NCI-H1092 (cell line): ENCODE measurements at places on chromosomes 4 and X.

- no peak for DNase-seq
Measured at GRCh38 chrX:139734996-139735395, 27.0 kb upstream of the MCF2 start.

GRCh38 chrX:115112411-115112810 lies 76.8 kb upstream of the RBMXL3 start:
- DNase-seq, result no peak

DNA sequence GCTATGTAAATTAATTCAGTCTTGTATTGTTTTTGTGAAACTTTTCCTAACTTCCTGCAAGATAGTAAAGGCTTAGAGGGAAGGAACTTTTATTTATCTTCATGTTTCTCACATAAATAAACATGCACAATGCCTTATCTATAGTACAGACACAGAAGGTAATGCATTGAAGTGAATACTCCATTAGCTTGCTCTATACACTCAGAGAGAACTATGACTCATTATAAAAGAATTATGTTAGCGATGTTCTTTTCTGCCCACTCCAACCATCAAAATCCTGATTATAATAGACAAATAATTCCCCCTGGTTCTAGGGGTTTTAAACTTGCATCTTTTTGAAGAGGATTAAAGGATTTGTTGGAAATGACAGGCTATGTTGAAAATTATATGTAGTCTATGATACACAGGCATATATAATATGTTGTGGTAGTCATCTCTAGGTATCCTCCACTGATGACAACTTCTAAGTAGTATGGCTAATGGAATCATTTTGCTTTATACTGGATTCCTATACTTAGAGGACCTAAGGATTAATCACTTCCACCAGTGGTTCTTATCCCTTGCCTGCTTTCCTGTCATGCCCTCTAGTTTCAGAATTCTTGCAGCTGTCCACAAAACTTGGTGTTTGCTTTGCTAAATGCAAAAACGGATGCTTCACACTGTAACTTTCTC lies 115.7 kb downstream of the NDST4 start:
- DNase-seq, result no peak

DNA sequence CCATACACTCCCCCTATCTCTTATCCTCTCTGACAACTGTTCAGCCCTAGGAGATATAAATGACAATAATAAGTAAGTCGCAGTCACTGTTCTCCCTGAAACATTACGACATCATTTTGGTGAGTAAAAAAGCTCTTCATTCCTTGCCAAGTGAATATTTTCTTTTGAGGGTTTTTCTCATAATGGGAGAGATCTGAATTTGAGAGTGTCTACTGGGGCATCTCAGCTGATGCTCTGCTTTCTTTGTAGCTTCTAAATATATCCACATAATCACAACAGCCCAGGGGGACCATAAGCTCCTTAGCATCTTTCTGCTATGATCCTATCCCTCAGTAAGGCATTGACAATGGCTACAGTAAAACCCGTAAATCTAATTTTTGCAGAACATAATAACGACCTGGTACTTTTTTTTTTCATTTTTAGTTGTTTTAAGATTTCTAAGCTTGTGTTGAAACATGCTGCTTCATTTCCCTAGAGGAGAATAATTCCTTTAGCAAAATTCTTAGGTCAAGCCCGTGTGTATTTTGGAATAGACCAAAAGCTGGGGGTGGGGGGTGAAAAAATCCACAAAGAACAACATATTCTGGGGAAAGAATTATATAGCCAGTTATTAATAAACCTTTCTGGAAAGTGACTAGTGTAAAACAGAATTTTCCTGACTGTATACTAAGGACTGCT lies 78.1 kb upstream of the GPM6B start:
- DNase-seq, result no peak

- DNase-seq, result no peak
Measured at GRCh38 chrX:70386235-70386634, 36.9 kb upstream of the GDPD2 start.

- no peak for DNase-seq
Measured at GRCh38 chrX:618761-619450, 11.7 kb upstream of the SHOX start.

DNA sequence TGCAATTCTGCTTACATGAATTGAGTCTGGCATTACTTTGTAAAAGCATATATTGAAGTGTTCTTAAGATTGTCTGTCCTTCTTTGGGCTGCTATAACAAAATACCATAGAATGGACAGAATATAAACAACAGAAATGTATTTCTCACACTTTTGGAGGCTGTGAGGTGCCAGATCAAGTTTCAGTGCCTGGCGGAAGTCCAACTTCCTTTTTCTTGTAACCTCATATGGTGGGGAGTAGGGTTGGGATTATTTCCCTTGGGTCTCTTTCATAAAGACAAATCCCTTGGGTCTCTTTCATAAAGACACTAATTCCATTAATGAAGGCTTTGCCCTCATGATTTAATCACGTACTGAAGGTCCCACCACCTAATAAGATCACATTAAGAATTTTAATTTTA lies 199.3 kb upstream of the GRID2 start:
- no peak for DNase-seq

DNA sequence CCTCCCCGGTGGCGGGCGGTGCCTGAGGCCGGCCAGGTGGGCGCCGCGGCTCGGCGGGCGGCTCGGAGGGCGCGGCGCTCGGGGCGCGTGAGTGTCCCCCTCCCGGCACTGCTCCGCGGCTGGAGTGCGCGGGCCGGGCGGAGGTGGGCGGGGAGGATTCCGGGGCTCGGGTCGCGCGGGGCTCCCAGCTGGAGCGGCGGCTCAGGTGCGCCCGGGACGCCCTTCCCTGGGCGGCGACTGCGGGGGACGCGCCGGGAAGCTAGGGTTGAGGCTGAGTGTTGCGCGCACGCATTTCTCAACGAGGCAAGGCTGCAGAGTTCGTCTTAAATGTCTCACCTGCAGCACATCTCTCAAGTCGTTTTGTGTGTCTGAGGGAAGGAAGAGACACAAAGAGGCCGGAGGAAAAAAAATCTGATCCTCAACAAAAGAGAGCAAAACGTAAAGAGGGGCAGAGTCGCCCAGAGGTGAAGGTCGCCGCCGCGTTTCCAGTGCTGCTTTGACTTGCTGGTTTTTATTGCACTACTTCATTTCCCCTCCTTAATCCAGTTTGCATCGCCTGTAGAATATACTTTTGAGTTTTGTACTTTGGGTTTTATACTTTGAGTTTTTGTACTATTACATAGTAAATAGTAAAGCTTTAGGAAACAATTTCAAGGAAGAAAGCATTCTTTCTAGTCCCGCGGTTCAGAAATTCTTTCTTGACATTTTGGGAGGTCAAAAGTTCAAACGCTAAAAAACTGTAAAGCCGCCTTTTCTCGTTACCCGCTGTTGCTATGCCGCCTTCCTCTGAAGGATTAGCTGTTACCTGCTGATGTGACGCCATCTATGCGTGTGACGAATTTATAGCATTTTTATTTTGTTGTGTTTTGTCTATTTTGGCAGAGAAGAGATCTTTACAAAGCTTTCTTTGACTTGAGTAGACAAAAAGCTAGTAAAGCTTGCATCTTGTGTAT lies 106.5 kb upstream of the STOX2 start:
- no peak for DNase-seq

- no peak for DNase-seq
Measured at GRCh38 chr4:26877961-26878360, 17.3 kb downstream of the STIM2 start.

GRCh38 chr4:161762796-161763195 lies 401.0 kb downstream of the FSTL5 start:
- no peak for DNase-seq

GRCh38 chrX:80810365-80810978 lies 795 bp upstream of the BRWD3 start:
- DNase-seq, result no peak

GRCh38 chrX:55008571-55009358 lies 8.6 kb downstream of the APEX2 start:
- no peak for DNase-seq

- DNase-seq, result no peak
Measured at GRCh38 chr4:138521809-138522208, 279.7 kb upstream of the SLC7A11 start.

GRCh38 chr4:48017108-48017571 lies 568 bp downstream of the NIPAL1 start:
- DNase-seq, result no peak

DNA sequence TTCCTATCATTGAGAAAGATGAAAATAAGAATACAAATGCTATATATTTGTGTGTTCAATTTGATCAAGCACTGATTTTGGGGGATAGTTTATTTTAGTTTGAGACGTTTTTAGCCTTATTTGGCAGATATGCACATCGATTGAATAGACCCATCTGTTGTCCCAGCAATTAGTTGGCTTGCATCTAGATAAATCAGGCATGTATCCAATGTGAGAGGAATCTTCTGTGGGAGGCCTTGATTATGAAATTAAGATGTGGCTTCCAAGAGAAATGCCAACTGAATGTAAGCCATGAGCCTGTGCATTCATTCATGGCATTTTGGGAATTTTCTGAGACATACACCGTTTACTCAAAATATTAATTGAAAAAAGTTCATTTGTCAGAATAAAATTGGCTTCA lies 623.1 kb downstream of the TECRL start:
- no peak for DNase-seq

- no peak for DNase-seq
Measured at GRCh38 chr4:7121866-7122653, 54.2 kb upstream of the GRPEL1 start.

- no peak for DNase-seq
Measured at GRCh38 chrX:84186603-84187532, 1.1 kb downstream of the RPS6KA6 start.

GRCh38 chrX:142616636-142617035 lies 409.1 kb upstream of the SPANXN4 start:
- DNase-seq, result no peak

DNA sequence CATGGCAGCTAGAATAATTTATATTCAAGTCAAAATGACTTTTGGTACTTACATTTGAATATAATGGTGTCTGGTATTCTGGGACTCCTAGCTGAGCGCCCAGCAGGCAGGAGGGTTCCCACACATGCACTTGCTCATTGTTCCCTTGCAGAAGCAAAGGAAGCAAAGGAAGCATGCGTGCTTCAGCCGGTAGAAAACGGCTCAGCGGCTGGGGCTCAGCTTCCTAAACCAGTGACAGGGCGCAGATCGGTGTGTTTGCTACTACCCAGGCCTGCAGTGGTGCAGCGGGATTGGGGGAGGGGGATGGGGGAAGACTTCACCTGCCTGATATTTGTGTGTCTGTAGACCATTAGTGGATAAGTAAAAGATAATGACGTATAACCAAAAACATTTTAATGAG lies 978.3 kb upstream of the TENM3 start:
- no peak for DNase-seq

GRCh38 chr4:10005632-10006031 lies 15.7 kb downstream of the SLC2A9 start:
- DNase-seq, result no peak

DNA sequence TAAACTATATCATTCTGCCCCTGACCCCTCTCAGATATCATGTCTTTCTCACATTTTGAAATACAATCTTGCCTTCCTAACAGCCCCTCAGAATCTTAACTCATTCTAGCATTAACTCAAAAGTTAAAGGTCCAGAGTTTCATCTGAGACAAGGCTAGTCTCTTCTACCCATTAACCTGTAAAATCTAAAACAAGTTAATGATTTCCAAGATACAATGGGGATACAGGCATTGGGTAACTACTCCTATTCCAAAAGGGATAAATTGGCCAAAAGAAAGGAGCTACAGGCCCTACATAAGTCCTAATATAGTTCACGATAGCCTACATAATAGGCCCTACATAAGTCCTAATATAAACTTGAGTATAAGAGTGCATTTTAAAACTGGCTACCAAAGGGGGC lies 18.9 kb downstream of the ADH6 start:
- DNase-seq, result no peak

DNA sequence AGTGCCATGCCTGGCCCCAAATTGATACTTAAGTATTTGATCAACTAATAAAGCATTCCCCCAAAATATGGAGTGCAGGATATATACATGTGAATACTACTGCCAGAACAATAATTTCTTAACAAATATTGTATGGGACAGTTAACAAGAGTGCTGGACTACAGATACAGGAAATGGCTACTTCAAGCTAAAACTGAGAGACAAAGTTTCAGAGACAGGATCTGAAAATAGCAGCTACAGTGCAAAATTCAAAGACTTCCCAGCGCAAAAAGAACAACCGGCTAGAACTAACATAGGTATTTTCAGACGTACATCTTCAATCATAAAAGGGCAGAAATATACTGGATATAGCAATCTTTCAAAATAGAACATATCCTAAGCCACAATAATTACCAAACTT lies 6.3 kb downstream of the ATRX start:
- no peak for DNase-seq

- DNase-seq, result no peak
Measured at GRCh38 chr4:103915224-103915869, 195.6 kb upstream of the TACR3 start.

DNA sequence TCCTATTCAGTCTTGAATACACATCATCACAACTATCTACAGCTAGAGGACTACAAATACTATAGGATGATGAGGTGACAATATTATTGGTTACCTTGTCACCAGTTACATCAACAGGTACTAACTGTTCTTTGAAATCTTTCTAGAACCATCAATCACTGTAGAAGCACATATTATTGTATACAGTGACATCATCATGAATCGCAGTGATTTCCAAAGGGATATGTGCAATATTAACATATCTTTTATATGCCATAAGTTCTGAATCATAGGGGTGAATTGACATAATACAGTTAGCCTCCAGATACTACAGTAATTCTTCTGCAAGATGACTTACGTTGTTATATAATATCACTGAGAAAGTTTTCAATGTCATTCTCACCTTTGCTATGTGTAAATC lies 105.2 kb upstream of the HPGD start:
- DNase-seq, result no peak

- no peak for DNase-seq
Measured at GRCh38 chrX:43974741-43975465, 1.7 kb upstream of the NDP start.

DNA sequence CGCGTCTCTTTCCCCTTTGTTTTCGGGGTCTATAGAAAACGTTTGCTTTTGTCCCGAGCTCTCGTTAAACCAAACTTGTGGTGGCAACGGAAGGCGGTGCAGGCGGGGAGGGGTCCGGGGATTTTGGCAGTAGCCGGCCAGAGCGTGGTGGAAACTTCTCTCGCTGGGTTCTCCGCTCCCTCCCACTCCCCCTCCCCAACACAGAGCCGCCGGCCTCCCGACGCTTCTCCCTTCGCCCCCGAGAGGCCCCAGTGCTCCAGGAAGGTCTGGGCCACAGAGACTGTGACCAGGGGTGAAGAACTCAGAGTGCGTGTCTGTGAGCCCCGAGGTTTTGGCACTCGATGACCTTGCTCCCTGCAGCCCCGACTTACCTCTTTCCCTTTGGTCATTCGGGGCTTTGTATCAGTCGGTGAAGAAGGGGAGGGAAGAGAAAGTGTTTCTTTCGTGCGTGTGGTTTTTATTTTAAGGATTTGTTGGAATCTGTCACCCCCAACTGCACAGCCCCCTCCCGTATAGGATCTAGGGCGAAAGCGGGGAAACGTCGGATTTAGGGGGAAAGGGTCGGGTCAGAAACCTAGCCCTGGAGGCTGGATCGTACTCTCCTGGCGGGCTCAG lies 9.0 kb upstream of the BCOR start:
- DNase-seq, result no peak

DNA sequence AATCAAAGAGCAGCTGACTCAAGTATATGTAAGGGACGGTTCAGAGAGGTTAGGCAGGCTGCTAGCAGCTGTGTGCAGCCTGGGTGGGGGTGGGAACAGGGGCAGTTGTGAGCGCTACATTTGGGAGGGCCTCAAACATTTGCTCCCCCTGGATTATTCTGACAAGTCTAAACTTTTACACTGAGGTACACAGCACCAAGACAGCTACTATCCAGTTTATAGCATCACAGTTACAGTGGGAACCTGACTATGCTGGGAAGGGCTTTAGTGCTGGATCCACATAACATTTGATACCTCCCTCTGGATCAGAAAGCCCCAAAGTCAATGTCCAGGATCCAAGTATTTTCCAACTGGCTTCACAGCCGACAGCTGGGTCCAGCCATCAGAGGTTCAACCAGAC lies 55.8 kb upstream of the GIMD1 start:
- DNase-seq, result no peak
